ENCODE measurements at places on chromosomes 5 and 9.

- DNase-seq = no peak
Observed at GRCh38 chr5:43616535-43616934, 13.6 kb downstream of the NNT start.

DNA sequence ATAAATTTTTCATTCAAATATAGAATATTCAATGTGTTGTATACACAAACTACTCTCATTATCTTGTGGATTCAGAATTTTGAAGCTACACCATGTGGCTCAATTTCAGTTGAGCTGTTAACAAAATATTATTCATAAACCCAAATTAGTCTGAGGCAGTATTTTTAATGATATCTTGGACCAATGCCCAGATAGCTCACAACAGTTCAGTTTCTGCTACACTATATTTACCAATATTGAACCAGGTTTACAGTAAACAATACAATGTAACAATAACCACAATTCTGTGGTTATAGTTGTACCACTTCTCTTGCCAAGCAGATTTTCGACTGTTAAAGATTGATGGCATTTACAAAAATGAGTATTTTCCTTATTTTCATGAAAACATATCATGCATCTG lies 99.9 kb downstream of the SSBP2 start:
- DNase-seq = no peak

DNA sequence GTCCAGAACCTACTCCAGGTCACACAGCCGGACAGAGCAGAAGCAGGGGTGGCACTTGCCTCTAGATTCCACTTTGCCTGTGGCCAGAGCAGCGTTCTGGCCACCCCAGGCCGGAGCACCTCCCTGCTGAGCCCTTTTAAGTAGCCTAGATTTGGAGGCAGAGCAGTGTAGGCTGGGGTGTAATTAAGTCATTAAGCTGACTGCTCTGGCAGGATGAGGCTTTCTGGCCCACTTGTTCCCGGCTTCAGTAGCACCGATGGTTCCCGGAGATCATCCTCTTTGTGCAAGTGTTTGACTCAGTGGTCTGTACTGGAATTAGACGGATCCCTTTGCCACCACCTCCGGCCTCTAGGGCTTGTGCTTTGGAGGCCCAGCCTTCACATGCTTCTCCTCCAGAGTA lies 281.9 kb upstream of the ANKRD55 start:
- no peak for DNase-seq

DNA sequence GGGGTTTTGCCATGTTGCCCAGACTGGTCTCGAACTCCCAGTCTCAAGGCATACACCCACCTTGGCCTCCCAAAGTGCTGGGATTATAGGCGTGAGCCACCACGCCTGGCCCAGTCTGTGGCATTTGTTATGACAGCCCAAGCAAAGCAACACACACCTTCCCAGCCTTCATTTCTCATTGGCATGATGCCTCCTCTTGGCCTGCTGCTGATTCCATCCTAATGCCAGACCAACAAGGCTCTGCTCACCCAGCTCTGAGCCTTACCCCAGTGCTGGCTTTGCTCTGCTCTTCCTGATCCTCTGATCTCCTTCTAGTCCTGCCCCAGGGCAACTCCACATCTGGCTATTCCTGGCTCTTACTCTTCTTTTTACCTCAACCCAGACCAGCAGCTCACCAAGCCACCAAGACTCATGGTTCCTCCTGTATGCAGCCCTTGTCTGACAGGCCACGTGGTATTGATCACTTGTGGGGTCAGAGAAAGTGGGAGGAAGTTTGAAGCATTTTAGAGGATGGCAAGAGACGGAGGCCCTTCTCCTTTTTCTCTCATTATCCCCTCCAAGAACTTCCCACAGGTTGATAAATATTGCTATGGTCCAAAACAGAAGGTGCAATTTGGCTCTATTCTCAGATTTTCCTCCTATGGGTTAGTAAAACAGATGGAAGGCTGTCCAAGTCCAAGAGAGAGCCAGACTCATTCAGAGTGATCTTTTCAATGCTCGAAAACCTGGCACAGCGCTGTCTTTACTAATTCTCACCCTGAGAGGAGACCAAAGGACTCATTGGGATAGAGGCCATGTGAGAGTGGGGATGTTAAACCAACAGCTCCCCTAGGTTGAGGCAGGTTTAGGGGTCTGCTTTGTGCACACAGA lies 958 bp downstream of the CD180 start:
- no peak for DNase-seq

GRCh38 chr5:80238778-80239679 lies 16.8 kb downstream of the SERINC5 start:
- DNase-seq = no peak

DNA sequence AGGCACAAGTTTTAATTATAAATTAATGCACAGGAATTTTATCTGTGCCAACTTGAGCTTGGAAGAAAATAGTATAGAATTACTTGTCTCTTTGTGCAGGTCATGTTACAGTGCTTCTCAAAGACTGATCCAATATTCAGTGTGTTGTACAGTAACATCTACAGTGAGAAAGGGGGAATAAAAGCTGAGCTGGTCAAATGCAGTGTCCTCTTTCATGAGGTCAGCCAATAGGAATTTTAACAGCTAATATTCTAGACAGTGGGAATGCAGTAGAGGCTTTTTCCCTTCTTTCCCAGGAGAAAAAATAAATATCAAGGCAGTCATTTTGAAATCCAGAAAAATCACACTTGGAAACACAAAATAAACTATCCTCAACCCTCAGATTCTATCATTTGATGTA lies 95.7 kb upstream of the ITGA1 start:
- no peak for DNase-seq

- no peak for DNase-seq
Observed at GRCh38 chr5:43161244-43161643, 30.8 kb upstream of the NIM1K start.

DNA sequence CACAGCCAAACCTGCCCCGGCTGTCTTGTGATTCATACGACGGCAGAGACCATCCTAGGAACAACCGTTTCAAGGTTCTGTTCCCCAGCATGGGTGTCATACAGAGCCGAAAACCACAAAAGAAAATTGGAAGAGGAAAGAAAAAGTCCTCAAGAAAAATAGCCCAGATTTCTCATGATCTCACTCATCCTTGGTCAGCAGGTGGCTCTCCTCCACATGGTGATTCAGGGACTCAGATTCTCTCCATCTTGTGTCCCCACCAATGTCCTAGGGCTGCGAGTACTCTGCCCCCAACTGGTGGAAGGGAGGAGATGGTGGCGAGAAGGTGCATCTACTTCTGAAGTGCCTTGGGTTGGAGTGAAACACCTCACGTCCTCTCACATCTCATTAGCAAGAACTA lies 25.6 kb downstream of the PDZD2 start:
- DNase-seq = no peak

DNA sequence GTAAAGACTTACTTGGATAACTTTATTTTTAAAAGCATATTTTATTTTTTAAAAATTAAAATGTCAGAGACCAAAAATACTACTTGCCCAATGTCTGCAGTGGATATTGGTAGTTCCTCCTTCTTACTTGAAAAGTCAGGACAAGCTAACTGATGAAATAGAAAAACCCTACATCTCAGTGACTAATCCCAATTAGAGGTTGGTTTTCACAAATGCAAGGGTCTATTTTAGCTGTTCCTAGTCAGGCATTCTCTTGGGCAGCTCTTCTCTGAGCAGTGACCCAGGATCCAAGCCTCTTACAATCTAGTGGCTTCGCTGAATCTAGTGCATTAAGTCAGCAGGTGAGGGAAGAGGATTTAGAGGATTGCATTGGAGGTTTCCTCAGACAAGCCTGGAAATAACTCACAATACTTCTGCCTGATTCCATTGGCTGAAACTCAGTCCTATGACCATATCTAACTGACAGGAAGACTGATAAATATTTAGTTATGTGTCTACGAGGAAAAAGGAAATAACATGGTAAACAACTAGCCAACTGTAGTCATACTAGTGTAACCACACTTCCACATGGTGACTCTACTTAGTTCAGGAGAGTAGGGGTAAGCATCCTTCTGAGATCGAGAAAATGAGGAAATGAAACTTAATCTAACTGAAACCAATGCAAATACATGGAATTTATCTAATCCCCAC lies 34.2 kb upstream of the MIER3 start:
- no peak for DNase-seq

DNA sequence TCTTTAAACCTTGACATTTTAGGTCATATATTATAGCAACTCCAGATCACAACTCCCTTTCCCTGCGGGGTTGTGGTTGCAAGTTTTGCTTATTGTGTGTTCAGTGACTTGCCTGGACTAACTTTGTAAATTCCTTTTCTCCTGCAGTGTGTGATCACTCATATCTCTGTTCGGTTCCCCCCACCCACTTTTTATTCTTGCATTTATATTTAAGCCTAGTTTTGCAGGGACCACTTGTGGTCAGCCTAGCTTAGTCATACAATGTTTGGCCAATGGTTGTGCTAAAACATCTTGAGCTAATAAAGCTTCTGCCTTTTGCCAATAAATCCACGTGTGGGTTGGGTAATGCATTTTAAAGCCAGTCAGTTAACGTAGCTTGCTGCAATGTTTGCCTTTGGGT lies 146.5 kb upstream of the IRX4 start:
- no peak for DNase-seq

GRCh38 chr5:15731699-15732098 lies 231.7 kb downstream of the FBXL7 start:
- DNase-seq = no peak

All from fibroblast of skin of left quadriceps (primary cell).